ENCODE measurements at places on chromosomes 11 and 22.

- DNase-seq = no peak
Measured at GRCh38 chr11:11288972-11289616, 64.0 kb downstream of the CSNK2A3 start.

DNA sequence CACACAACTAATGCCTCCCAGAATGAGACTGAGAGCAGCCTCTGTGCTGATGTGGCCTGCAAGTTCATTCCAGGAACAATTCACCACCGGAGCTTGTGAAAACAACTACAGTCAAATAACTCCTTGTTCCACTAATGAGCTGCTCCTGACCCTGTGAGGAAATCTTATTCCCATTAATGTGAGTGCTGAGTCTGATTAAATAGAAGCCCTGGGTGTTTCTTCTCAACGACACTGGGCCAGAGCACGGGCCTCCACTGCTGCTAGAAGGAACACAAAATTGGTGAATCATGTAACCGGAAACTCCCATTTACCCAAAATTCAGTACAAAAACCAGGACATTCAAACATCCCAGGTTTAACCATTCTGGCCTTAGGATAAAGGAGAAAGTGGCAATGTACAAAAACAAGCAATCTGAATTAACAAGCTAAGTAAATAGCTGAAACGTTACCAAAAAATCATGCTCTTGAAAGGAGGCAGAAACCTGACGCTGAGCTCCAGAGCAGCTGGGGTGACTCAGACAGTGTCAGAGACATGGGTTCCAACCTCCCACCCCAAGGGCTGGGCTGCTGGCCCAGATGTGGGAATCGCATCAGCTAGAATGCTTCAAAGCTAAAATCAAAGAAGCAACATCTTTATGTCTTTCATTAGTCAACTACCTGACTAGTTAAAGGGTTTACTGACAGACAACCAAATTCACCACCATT, 26.7 kb downstream of the SERGEF start:
- no peak for DNase-seq

DNA sequence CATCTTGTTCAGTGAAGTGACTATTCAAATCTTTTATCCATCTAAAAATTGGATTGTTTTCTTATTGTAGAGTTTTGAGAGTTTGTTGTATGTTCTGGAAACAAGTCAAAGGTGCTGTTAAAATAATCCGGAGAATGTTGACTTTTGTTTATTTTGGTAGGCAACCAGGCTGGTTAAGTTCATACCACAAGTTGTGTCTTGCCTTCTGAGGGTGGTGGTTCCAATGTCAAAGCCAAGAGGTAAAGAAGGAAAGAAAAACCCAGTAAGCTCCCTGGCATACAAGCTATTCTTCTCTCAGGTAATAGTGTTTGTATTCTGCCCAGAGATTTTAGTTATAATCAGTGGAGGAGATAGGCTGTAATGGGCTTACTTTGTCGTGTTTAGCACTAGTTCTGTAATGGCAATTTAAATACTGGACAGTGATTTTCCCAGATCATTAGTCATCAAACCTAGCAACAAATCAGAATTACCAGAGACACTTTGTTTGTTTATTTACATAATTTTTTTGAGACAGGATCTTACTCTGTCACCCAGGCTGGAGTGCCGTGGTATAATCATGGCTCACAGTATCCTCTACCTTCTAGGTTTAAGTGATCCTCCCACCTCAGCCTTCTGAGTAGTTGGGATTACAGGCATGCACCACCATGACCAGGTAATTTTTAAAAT, 15.1 kb upstream of the CSRP3 start:
- no peak for DNase-seq

GRCh38 chr11:81870066-81870412, 863.6 kb downstream of the FAM181B start:
- no peak for DNase-seq

DNA sequence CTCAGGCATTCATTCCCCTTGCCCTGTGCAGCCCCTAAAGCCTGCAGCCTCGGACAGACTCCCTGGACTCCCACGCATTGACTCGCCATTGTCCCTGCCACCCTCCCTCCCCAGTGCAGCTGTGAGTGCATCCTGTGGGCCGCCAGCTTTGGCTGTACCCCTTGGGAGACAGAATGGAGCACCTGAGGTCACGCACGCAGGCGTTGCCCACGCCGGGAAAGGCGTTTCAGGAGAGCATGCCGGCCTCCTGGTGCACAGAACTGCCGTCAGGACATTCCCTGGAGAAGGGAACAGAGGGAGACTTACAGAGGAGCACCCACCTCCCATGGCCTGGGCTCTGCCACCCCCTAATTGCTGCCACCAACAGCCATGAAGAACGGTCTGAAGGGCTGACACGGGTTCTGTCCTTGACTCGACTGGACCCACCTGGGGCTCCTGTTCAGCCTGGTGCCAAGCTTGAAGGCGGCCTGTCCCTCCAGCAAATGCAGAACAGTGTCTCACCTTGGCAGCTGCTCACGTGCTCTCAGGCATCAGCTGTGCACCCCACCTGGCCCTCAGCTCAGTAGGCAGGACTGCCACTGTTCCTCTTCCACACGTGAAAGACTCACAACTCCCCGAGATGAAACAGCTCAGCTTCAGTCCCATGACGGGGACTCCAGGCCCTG, 503.8 kb downstream of the BRD1 start:
- no peak for DNase-seq

- DNase-seq = peak; percentile 20
Measured at GRCh38 chr11:112004389-112004788, 20.8 kb upstream of the DLAT start.

DNA sequence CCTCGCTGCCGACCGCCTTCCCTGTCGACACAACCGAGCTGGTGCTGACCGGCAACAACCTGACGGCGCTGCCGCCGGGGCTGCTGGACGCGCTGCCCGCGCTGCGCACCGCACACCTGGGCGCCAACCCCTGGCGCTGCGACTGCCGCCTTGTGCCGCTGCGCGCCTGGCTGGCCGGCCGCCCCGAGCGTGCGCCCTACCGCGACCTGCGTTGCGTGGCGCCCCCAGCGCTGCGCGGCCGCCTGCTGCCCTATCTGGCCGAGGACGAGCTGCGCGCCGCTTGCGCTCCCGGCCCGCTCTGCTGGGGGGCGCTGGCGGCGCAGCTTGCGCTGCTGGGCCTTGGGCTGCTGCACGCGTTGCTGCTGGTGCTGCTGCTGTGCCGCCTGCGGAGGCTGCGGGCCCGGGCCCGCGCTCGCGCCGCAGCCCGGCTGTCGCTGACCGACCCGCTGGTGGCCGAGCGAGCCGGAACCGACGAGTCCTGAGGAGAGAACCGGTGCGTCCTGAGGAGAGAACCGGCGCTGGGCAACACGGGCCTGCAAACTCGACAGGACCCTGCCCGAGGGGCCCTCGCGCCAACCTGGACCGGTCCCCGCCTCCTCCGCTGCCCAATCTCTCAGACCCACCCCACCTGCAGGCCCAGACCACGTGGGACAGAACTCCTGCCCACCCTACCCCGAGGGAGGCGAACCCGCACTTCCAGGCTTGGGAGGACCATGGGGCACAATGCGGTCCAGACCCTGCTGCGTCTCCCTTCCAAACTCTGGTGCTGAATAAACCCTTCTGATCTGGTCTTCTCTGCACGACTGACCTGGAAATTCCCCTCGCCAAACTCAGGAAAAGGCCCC, 866 bp downstream of the GP1BB start:
- DNase-seq = no peak

DNA sequence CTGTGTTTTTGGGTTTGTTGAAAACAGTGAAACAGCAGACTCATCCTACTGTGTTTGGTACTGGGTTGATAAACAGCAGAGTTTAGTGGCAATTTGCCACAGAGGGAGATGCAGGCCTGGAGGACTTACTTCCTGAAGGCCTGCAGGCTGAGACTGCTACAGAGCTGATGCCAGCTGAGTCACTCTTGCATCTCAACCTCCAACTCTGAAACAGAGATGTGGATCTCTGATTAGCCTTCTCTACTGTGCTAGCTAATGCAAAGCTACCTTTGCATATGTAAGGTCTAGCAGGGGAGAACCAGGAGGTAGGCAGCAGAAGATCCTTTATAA, 14.3 kb downstream of the ATP5MG start:
- DNase-seq = peak; percentile 52

DNA sequence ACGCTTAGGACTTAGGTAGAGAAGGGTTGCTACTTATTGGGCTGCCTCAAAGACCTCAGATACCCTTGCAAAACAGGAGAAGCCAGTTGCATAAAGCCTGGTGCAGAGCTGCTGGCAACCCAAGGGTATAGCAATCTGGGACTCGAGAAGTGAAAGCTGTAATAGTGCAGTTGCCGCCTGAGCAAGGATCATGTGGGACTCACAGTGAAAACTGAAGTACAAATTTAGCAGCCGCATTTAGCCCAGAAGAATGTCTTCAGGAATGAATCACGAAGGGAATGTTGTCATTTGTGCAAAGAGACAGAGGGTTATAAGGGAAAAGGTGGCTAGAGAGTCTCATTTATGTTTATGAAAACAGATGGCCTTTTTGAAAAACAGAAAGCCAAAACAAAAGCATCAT, 267.2 kb downstream of the TENM4 start:
- peak; percentile 90 for DNase-seq

DNA sequence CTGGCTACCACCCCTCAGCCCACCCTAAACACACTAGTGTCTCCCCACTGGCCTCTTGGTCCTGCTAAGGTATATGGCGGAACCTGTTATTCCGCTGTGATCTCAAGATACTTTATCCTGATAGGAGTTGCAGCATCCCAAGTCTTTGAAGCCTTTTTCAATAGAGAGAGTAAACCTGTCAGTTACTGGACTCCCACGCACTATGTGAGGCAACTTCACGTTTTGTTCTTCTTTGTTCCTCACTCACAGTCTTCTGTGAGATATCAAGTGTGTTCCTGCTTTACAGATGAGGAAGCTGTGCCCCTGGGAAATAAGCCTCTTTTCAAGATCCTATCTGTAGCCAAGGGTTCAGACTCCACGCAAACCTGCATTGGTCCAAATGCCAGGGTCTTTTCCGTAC, 127.8 kb downstream of the MYO18B start:
- DNase-seq = peak; percentile 8

- peak; percentile 78 for DNase-seq
Measured at GRCh38 chr22:38317995-38318715, 922 bp upstream of the CSNK1E start.

DNA sequence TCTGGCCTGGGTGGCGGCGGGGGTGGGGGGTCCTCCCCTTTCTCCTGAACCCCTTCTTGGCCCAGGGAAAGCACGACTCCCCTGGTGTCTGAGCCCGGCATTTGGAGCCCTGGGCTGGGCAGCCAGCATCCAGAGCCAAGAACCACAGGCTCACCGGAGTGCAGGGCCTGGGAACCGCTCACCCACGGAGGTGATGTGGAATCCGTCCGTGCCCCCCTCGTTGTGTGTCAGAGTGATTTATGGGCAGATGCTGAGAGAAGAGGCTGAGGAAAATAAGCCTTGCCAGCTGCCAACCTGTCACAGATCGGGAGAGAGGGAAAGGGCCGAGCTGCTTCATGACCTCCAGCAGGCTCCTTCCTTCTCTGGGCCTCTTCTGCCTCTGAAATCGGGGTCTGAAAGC, 33.7 kb downstream of the WNT11 start:
- no peak for DNase-seq

DNA sequence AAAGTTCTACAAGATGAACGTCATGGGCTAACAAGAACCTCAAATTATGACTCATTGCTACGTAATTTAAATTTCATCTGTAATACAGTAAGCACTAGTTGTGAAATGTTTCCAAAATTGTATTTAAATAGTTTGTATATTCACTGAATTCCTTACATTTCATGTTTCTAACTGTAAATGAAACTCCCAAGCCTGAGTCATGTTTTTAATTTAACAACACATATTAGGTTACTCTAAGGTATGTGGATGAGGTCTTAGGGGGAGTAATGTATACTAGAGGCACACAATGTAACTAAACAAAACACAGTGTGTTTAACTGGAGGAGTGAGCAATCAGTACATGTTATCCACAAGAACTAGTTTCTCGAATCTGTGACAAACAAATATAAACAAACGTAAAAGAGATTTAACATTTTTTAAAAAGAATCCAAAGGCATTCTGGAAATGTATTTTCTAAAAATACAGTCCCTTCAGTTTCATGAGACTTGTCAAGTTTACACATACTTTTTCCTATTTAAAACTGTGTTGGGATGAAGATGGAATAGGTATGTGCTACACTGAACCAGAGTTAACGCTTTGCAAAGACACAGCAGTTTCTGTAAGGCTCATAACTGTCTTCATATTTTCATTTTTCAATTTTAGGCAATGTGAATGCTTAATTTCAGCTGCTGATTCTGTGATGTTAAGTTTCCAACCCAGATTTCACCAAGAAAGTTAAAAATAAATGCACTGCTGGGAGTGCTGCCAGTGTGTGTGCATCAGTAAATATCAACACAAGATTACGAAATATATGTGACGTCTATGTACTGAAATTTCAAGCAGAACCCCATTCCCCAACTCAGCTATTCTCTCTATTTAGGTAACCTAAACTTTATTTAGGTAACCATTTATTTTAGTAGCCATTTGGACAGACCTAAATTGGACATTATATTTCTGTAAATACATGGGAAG, 52.6 kb downstream of the PITPNB start:
- peak; percentile 26 for DNase-seq

- DNase-seq = no peak
Measured at GRCh38 chr22:25039754-25040153, 87.2 kb downstream of the KIAA1671 start.

DNA sequence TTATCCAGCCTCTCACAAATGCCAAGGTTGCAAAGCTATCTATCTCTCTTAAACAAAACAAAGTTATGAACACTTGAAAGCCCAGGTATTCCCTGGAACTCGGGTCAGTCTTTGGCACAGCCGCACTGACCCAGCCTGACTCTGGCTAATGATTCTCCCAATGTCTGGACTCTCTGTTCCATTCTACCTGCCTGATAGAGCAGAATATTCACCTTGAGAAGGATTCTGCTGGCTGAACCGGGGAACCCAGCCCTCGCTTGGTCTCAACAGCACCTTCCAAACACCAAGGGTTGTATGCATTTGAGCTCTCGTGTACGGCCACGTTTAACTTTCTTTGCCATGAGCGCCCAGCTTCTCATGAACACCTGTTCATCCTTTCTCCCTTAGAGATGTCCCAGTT, 116.8 kb downstream of the ZBTB16 start:
- DNase-seq = no peak

DNA sequence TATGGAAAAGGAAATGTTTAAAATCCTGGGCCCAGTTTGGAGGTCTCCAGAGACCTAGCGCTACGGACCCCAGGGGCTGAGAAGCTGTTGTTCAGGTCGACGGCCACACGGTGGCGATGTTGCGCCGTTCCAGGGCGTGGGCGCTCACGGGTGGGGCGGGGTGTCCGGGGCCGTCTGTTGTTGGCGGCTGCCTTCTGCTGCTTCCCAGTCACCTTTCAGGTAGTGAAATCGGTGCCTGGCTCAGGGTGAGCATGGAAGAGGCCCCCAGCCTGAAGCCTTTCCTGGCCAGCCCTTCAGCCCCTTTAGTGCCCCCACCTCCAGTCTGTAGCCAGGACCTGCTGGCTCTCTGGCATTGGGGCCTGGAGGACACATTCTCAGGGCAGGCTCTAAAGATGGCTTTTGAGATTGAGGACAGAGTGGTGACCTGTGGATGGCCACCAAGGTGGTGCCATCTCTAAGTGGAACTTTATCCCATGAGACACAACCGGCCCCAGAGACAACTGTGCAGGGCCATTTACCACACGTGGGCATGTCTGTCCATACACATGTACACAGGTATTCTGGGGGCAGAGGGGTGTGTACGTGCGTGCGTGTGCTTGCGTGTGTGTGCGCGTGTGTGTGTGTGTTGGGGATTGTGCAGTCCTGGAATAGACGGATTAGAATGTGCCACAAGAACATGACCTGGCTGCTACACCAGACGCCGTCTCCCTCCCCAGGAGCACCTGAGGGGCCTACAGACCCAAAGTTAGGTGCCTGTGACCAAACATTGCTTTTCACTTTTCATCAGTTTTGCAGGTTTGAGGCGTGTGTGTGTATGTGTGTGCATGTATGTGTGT, 53.8 kb downstream of the ST14 start:
- DNase-seq = peak; percentile 4

GRCh38 chr11:67347964-67348749, 5.2 kb downstream of the POLD4 start:
- no peak for DNase-seq

Measured in MV-4-11 (cell line).